ENCODE measurements at places on chromosomes 4 and X.

- no peak for DNase-seq
Measured at GRCh38 chr4:38392223-38392855, 271.7 kb upstream of the KLF3 start.

- peak; percentile 16 for DNase-seq
Measured at GRCh38 chr4:87011340-87012034, 76.7 kb downstream of the AFF1 start.

- no peak for DNase-seq
Measured at GRCh38 chr4:74548561-74548960, 103.6 kb downstream of the AREG start.

DNA sequence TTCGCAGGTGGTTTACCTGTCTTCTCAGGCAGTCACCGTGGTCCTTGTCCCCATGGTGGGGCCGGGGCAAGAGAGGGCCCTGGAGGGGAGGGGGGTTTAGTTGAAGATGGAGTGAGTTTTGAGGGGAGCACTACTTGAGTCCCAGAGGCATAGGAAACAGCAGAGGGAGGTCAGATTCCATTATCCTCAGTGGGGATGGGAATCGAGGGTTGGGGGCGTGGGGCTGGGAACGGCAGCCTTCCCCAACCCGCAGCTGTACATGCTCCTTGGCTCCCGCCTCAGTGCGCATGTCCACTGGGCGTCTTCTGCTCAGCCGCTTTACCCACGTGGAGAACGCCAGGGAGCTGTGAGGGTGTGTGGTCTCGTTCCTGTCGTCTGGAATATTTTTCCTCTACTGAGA, at the start of gene GAGE10:
TSS of gene GAGE10 (plus strand) at position 301 of the 400 bp plus-strand sequence. CDS start 1,214 bp downstream, outside the sequence.
- no peak for DNase-seq

GRCh38 chr4:185011408-185011807, 6.9 kb upstream of the HELT start:
- peak; percentile 13 for DNase-seq

- DNase-seq: no peak
Measured at GRCh38 chr4:825063-825970, 612 bp downstream of the CPLX1 start.

DNA sequence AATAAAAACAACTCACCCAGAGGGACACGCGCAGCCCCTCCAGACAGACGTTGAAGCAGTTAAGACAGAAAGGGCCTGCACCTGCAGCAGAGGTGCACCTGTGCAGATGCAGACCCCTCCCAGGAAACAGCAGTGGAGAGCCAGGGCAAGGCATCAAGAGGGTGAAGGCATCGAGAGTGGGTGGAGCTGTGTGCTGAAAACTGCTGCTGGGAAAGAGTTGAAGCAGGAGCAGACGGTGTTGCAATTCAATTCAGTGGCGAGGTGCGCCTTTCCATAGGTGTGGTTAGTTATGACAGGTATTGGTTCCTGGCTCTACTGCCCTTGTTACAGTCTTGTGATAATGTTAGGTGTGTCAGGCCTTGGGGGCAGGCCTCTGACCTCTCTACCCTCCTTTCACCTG, 16.7 kb downstream of the LETM1 start:
- no peak for DNase-seq
